ENCODE measurements at places on chromosomes 5 and 9.

- no peak for DNase-seq
Measured at GRCh38 chr5:58958701-58959100, 375.8 kb downstream of the RAB3C start.

DNA sequence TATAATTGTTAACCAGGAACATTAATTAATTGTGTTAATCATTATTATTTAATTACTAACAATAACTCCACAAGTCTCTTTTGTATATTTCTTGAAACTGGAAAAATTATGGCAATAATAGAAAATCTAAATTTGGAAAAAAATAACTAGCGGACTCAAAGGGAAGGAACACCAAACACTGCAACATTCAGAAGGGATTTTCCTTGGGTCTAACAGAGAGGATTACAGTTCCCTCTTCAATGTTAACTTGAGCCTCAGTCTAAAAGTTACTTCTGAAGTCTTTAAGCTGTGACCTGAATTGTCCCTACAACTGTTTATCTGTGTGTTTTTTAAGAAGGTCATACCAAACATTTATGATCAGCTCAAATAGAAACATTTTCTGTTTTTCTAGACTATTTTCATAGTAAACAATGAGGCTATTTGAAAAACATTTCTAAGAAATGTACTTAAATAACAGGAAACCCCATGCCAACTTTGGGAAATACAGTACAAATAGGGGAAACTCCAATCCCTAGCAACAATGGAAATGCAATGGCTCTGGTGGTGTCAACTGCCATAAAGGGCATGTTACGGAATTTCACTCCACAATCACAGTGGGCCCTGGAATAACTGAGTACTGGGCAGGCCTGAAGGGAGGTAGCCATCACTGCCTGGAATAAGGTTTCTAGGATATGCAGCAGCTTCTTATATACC, 61.2 kb downstream of the MCTP1 start:
- no peak for DNase-seq

DNA sequence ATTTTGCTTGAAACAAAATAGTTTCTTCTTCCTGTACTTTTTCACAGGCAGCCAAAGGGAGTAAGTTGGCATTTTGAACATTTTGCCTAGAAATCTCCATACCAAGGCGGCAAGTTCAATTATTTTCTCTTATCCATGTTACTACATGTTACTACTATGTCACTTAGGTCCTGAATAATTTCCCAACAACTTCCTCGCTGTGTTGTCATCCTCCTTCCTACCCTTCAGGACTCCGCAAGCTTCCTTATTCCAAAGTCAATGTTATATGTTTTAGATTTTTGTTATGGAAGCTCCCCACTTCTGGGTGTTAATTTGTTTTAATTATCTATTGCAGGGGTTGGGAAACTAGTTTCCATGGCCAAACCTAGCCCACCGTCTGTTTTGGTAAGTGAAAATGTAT, 9.9 kb upstream of the B4GALT1 start:
- DNase-seq, result no peak

- no peak for DNase-seq
Measured at GRCh38 chr5:149886060-149886459, 58.5 kb downstream of the PDE6A start.

GRCh38 chr9:108271646-108272348, 584.0 kb downstream of the ACTL7B start:
- peak; percentile 89 for DNase-seq

GRCh38 chr5:62395210-62395950, 8.3 kb downstream of the DIMT1 start:
- peak; percentile 59 for DNase-seq

- no peak for DNase-seq
Measured at GRCh38 chr5:158285698-158286097, 426.8 kb upstream of the CLINT1 start.

GRCh38 chr9:127521919-127522304, 70.6 kb downstream of the LRSAM1 start:
- DNase-seq, result peak; percentile 83

DNA sequence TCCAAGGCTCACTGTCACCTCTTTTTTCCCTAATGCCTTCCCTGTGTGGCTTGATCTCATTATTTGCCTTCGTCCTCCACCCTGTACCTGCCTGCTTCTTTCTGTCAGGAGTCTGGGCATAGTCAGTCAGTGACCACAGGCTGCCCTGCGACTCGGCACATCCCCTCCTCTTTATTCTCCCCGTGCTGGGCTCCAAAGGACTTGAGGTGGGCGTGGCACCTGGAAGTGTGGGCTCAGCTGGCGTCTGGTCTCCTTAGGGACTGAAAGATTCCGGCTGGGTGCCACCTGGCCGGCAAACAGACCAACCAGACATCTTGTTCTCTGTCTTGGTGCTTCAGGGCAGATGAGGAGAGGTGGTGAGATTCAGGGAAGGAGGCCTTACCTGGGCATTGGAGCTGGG, 29.6 kb upstream of the PRDM12 start:
- no peak for DNase-seq

- DNase-seq, result no peak
Measured at GRCh38 chr9:132099741-132100407, 20.2 kb upstream of the MED27 start.

DNA sequence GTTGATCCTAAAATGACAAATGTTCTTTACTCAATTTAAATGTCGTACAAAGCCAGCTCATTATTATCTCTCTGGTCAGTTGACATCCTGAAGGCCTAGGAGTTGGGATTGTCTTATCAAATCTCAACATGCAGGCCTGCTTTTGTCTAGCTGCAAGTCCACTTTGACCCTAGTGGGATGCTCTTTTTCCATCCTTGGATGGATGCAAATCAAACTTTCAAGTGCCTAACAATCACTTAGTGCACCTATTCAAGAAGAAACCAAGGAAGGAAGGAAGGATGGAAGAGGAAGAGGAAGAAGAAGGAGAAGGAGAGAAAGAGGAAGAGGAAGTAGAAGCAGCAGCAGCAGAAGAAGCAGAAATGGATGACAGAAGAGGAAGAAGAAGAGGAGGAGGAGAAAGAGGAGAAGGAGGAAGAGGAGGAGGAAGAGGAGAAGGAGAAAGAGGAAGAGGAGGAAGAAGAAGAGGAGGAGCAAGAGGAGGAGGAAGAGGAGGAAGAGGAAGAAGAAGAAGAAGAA, 109.6 kb downstream of the PIK3R1 start:
- no peak for DNase-seq

DNA sequence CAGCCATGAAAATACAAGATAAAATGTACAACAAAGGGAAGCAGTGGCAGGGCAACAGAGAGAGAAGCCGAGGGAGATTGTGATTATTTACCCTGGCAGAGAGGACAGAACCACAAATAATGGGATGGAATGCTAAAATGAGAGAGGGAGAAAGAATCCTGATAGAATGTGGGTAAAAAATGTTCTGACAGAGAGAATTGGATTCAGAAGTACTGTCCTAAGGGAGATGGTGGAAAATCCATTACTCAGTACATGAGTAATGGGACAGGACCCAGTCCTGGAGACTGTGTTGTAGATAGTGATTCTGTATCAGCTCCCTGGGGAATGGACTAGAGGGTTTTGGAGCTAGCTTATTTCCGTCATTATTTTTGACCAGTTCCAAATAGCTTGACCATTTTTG, 831.5 kb downstream of the MAT2B start:
- DNase-seq, result no peak

DNA sequence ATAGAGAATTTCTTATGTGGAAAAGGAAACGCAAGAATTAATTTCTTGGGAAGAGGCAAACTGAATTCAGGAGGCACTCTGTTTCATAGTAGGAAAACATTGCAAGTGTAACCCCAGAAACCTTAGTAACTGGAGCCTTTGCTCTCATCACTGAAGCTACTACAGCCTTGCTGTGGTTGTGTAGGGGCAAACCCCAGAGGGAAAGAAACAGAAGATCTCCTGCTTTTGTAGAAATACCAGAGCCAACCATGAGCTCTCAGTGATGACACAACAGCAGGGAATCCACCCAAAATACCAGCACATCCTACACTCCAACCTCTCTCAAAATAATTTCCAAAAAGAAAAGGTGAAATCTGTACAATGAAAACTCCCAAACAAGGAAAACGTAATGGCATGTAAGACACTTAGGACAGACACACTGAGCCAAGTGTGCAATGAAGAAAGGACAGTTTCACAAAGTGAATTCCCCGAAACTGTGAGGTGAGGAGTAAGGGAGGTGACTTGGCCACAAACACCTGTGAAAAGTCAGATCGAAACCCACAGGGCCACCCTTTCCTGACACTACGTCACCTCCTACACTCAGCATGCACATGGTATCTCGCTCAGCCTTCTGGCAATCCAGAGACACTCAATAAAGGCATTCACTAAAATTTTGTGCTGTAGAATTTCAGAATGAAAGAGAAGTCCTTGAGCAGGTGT, 8.5 kb upstream of the ACSL6 start:
- no peak for DNase-seq

- no peak for DNase-seq
Measured at GRCh38 chr5:18299166-18299565, 664.9 kb downstream of the TAF11L14 start.

- no peak for DNase-seq
Measured at GRCh38 chr5:72328172-72328571, 8.0 kb downstream of the PTCD2 start.

- DNase-seq, result no peak
Measured at GRCh38 chr9:92381775-92382174, 22.6 kb downstream of the OGN start.

DNA sequence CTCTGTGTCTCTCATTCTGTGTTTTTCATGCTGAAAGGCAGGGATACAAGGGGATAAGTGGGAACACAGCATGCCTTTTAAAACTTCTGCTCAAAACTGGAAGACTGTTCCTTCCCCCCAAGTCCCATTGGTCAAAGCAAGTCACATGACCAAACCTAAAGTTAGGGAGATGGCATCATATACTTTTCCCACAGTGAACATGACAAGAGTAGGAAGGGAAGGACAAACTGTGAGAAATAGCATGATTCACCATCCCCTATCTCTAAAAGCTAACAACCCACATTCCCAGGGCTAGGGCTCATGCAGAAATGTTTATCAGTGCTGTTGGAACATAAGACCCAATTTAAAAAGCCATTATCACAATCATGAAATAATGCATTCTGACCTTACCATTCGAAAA, 24.2 kb upstream of the SHISAL2B start:
- DNase-seq, result no peak

DNA sequence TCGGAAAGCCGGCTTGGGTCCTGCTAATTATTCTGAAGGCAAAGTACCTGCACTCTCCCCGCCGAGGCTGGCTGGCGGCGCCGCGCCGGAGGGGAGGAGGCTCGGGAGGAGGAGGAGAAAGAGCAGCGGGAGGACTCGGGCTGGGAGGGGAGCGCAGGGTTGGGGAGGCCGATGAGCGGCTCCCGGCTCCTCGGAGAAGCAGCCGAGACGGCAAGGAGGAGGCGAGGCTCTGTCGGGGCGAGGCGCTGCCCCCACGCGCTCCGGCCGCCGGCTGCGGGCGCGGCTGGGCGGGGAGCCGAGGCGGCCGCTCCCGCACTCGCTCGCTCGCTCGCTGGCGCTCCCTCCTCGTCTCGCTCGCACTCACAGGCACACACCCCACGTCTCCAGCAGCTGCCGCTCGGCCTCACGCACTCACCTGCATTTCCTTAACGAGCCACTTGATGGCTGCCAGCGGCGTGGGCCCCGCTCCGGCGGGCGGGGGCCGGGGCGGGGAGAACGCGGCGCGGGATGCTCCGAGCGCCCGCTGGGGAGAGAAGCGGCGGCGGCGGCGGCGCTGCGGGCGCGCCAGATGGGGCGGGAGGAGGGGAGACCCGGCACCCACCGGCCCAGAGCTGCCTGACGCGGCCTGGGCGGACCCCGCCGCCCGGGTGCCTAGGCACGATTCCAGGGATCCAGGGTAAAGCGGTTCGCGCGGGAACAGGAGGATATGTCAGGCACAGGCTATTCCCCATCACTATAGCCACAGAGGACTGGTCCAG, at the start of gene PTPRD:
TSS of gene PTPRD (minus strand) at position 362 of the 758 bp plus-strand sequence.
- peak; percentile 43 for DNase-seq

- no peak for DNase-seq
Measured at GRCh38 chr9:84502066-84502465, 161.5 kb upstream of the SLC28A3 start.

- no peak for DNase-seq
Measured at GRCh38 chr5:87650284-87650683, 237.6 kb upstream of the CCNH start.

- no peak for DNase-seq
Measured at GRCh38 chr5:146781157-146781556, 97.4 kb downstream of the PPP2R2B start.

DNA sequence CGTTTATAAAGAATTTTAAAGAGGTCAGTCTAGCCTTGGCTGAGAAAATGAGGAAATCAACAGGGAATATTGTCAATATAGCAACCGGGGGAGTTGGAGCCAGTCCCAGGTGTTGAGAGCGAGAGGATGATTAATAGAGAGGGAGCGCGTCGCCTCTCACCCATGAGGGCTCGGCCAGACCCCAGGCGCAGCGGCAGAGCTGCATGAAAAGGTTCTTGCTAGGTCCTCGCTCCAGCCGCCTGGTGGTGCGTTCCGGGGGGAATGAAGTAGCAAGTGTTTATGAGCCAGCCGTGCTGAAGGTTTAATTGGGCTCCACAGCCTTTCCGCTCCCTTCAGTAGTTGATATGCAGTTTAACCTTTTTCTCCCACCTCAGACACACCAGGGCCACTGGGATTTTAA, 167.3 kb upstream of the IRX1 start:
- no peak for DNase-seq

DNA sequence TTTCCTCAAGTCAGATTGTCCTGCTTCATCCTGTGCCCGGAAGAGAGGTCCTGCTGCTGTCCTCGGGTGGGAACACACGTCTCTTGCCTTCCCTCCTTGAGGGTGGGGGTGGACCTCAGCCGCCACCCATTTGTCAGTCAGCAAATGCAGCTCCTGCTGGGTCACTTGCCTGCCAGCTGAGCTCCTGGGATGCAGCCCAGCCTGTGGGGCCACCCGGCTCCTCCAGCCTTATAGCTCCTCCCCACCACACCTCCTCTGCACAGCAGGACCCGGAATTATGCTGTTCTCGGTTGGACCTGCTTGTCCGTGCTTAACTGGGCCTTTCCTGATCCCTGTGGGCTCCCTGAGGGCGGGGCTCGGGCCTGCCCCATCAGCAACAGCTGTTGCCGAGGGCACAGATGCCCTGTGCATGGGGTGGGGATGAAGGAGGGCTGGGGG, 52.7 kb downstream of the RXRA start:
- DNase-seq, result peak; percentile 57

GRCh38 chr5:55356896-55357295, 49.1 kb downstream of the MTREX start:
- no peak for DNase-seq

- DNase-seq, result no peak
Measured at GRCh38 chr5:10315201-10315600, 7.5 kb upstream of the CMBL start.

DNA sequence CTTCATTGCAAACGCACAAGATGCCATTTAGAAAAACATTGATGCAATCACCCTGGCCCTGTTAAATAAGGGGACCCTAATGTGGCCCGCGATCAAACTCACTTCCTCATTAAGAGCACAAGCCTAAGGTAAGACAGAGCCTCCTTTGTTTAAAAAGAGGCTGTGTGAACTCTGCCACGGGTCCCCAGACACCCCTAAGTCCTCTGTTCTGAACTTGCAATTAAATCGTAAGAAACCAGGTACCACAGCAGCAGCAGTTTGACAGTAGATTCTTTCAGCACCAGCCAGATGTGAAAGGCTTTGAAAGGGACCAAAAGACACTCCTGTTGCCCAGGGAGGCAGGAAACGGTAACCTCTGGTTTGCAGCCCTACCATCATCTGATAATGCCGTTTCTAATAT, 346.3 kb downstream of the TMEM167A start:
- peak; percentile 39 for DNase-seq
